ENCODE measurements at places on chromosomes 11 and 22.

DNA sequence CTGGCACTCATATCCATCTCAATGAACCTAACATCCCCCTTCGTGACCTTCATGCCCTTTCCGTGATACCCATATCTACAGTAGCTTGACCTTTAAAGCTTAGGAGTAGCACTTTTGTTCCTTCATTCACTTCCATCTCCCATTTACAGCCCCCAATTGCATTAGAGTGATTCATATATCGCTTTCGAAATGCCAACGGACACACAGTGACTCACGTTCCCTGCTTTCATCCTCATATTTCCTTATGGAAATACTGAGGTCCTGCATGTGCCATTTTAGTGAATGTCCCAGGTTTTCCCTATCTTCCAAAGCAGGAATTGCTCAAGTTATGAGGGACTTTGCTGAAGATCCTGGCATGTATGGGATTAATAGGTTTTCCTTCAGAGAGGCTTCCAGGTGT, 44.3 kb upstream of the CEP126 start:
- DNase-seq, result no peak

GRCh38 chr11:43908191-43908590, 27.6 kb downstream of the ALKBH3 start:
- DNase-seq, result no peak

GRCh38 chr11:117314840-117315239, 1.2 kb downstream of the BACE1 start:
- no peak for DNase-seq

GRCh38 chr11:97963528-97964331, 1057.0 kb upstream of the CNTN5 start:
- DNase-seq, result no peak

DNA sequence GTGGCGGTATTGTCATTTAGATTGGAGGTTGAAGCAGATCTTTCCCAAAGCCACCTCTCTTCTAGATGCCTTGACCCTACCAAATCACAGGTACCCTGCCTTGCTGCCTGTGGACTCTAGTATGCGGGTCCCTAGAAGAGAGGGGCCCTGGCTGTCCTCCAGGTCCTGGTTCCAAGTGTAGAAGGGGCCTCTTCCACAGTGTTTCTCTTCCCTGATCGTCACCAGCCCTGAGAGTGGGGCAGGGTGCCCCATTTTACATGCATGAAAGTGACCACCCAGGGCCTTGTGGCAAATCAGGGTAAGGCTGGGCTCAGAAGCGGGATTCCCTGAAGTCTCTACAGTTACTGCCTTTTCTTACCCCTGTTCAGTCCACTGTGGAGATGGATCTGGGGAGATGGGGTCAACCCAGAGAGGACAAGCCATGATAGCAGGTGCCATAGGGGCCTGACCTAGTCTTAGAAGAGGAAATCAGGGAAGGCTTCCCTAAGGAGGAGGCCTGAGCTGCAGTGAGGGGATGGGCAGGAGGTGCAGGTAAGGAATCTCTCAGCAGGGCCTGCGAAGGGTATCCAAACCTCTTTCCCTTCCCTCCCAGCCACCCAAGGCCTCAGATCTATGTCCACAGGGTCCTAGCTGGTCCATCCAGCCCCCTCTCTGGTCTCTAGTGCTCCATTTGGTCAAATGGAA, 1.2 kb upstream of the LRRC32 start:
- no peak for DNase-seq

- no peak for DNase-seq
These were observed 27.5 kb downstream of the LARGE2 start for GRCh38 chr11:45949992-45950407.

DNA sequence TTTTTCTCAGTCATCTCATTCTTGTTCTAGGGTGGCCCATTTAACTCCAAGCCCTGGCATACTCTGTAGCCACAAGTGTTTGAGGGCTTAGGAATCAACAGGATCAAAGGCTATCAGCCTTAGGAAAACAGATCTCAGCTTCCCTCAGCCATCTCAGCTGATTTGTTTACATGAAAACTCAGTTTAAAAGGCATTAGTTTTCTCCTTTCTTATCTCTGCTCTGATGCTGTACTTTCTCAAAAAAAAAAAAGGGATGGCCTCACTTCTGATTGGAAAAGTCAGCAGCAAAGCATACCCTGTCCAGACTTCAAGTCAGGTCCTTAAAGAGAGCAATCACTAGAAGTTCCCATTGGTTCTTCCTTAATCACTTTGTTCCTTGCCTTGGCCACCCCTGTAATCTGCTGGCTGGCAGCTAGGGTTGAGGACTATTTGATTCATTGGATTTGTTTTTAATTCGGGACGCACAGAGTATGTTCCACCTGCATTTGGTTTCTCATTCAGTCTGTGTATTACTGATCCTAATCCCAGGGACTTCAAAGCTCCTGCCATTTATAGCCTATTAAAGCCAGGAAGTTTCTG, 102.8 kb downstream of the EXT2 start:
- no peak for DNase-seq

DNA sequence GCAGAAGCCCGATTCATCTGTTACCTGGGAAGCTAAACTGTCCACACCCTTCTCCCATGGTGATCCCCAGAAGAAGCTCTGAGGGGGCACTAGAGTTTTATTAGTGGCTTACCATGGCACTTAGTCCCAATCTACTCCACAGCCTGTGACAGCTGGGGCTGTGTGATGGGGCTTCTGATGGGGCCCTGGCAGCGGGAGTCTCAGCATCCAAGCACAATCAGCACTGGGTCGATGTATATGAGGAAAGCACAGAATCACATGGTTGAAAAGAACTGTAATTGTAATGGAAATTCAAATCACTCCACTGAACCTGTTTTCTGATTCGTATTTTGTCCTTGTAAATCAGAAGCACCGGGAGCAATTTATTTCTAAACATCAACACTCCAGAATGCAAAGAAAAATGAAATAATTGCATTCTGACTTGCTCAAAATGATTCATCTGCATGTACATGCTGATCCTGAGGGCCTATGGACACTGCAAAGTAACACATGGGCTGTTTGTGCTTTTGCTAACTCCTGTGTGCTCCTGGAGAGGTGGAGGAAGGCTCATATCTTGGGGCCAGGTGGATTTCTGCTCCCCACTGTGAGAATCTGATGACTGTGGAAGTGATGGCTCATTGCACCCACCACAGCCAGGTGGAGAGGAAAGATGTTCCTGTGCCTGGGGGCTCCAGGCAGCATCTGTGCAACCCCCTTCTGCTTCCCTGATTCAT, 203.0 kb downstream of the KIRREL3 start:
- DNase-seq, result no peak

DNA sequence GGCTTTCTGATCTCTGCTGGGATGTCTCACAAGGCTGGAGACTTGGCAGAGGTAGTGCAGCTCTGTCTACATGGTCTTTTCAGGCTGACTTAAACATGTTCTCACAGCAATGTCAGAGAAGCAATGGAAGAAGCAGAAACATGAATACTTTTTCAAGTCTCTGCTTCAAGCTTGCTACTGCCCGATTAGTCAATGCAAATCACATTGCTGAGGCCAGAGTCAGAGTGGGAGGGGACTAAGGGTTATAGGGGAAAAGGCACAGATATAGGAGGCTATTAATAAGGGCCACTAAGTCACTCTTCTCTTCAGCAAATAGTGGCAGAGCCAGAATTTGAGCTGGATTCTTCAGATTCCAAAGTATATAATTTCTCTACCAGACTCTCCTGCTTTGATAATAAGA, 390.5 kb downstream of the TMEM135 start:
- no peak for DNase-seq

- no peak for DNase-seq
These were observed 85.6 kb downstream of the CADM1 start for GRCh38 chr11:115418626-115419025.

DNA sequence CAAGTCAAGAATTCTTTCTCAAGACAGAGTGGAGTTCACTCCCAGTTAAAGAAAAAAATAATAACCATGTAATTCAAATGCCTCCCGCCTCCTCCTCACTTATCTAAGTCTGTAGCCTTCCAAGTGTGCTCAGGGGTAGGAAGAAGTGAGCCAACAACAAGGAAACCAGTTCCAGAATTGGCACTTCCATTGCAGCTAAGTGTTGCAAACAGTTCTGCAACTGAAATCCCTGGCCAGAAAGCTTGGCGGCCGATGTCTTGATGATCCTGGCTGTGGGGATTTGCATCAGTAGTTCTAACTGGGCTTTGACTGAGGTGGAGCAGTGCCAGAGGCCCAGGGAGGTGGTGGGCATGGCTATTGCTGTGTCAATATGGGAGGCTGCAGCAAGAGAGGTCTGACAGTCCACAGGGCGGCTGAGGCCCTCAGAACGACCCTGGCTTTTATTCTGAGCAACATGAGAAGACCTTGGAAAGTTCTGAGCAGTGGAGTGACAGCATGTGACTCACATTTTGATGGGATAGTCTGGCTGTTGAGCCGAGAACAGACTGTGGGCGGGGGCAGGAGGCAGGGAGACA, 19.2 kb downstream of the DHCR7 start:
- DNase-seq, result no peak

DNA sequence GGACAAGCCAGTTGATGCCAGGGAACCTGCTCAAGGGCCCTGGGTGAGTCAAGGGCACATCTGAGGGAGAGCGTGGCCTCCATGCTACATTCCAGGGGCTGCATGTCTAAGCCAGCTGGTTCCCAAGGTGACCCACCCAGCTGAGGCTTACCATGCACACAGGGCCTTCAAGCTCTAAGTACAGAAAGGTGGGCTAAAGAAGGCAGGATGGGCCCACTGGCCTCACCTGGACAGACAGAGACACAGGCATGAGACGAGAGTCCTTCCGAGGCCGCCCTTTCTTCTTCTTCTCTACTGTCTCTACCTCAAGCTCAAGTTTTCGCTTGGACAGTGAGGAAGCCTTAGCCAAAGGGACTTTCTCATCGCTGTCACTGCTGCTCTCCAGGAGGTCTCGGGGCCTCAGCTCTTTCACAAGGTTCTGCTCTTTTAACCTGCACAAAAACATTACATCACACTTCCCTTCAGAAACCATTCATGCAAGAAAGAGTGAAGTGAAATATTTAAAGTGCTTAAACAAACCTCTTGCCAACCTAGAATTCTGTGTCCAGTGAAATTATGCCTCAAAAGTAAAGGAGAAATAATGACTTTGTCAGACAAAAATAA, 69.9 kb downstream of the HIRA start:
- no peak for DNase-seq

DNA sequence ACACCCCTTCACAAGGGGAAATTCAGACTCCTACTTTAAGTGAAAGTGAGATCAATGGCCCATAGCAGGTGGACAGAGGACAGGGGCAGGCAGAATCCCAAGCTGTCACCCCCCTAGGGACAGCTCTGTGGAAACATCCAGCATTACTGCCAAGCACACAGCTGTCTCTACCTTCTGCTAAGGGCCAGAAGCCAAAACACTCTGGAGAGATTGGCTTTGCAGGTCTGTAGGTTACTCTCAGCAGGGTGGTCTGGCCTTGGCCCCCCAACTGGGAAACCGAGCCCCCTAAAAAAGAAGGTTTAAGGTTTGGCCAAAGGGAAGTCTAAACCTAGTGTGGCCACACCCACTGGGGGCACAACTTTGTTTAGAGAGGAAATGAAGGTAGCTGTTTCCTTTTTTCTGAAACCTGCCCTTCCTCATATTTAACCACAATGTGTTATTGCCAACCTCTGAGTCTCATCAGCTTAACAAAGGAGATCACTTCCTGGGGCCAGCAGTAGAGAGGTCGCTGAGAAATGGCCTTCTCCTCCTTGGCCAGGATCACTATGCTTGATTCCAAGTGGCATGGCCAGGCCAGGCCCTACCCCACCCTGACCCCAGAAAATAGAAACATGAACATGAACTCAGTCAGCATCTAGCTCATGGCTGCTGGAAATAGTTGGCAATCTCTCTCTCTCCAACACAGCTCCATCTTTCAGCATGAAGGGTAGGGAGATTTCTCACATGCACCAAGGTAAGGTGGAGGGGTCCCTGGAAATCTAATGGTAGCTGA, 25.9 kb upstream of the SCARF2 start:
- no peak for DNase-seq

DNA sequence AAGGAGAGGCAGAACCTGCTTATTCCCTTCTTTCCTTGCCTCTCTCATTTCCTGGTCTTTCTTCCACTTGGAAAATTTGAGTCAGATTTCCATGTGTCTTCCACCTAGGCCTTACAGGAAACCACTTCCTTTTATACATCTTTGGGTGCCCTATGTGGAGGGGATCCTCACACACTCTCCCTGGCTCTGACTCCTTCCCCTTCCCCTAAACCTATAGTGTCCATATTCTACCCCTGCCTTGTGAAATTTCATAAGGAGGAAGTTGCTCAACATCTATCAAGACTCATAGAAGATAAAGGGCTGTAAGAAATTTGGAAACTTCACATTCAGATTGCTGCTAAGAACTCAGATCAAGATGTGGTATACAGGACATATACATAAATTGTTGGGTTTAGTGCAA, 20.4 kb downstream of the TUG1 start:
- DNase-seq, result no peak

- no peak for DNase-seq
These were observed 155.2 kb downstream of the BBOX1 start for GRCh38 chr11:27195837-27196202.

DNA sequence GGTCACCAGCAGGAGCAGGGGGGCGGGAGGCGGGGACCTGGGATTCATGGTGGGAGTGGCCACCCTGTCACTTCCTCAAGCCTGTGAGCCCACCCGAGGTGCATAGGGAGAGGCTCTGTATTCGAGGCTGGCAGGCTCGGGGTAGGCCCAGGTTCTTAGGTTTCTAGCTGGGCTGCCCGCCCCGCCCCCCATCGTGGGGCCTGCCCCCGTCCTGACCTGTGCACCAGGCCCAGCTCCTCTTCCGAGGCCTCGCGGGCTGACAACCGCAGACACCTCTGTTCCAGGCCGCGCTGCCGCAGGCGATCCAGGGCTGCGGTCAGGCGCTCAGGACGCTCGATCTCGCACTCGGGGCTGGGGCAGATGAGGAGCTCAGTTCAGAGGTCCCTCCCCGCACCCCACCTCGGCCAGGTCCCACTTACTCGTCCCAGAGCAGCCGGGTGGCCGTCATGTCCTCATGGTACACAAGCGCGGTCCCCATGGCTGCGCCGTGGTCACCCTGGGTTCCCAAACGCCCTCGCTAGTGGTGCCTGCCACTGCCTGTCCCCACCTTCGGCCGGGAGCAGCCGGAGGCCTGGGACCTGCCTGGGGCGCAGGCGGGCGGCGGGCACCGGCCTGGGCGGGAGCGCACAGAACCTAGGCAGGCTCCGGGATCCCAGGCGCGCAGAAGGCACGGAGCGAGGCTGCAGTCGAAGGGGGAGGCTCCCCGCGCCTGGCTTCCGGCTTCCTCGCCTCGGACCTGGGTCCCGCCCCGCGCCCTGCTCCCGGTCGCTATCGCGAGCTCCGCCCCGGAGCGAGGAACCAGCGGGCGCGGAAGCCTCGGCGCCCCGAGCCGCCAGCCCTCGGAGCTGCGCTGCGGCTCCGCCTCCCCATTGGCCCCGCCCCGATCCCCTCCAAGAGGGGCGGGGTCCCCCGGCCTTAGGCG, at the start of gene HDAC10:
Gene HDAC10 (minus strand): TSS at position 711 of the 922 bp plus-strand sequence. CDS start 233 bp downstream, at position 478.
- DNase-seq, result peak; percentile 37

GRCh38 chr22:20530368-20531153, 23.2 kb downstream of the MED15 start:
- peak; percentile 62 for DNase-seq

- peak; percentile 12 for DNase-seq
These were observed 6.0 kb upstream of the ACR start for GRCh38 chr22:50731811-50732624.

GRCh38 chr11:133522344-133522743, 10.0 kb downstream of the OPCML start:
- DNase-seq, result no peak

GRCh38 chr11:73388265-73389133, 12.3 kb downstream of the RELT start:
- DNase-seq, result no peak
